ENCODE measurements at places on chromosomes 16 and 17.

GRCh38 chr16:9706217-9706836, 475.9 kb downstream of the GRIN2A start:
- no peak for DNase-seq

DNA sequence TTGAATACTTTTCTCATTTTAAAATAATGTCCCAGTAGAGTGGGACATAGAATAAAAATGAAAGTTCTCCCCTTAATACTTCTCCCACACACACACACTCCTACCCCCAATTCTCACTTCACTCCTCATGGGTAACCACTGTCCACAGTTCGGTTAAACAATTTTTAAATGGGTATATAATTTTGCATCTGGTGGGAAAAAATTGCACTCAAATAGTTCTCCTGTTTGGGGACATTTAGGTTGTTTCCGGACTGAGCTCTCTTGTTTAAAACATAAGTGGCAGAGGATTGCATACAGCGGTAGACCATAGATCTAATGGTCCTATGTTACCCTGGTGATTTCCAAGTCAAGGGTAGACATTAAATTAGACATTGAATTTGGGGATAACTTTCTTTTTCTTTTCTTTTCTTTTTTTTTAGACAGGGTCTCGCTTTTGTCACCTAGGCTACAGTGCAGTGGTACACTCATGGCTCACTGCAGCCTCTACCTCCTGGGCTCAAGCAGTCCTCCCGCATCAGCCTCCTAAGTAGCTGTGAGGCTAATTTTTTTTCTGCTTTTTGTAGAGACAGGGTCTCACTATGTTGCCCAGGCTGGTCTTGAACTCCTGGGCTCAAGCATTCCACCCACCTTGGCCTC, 138.3 kb downstream of the SOCS1 start:
- no peak for DNase-seq

DNA sequence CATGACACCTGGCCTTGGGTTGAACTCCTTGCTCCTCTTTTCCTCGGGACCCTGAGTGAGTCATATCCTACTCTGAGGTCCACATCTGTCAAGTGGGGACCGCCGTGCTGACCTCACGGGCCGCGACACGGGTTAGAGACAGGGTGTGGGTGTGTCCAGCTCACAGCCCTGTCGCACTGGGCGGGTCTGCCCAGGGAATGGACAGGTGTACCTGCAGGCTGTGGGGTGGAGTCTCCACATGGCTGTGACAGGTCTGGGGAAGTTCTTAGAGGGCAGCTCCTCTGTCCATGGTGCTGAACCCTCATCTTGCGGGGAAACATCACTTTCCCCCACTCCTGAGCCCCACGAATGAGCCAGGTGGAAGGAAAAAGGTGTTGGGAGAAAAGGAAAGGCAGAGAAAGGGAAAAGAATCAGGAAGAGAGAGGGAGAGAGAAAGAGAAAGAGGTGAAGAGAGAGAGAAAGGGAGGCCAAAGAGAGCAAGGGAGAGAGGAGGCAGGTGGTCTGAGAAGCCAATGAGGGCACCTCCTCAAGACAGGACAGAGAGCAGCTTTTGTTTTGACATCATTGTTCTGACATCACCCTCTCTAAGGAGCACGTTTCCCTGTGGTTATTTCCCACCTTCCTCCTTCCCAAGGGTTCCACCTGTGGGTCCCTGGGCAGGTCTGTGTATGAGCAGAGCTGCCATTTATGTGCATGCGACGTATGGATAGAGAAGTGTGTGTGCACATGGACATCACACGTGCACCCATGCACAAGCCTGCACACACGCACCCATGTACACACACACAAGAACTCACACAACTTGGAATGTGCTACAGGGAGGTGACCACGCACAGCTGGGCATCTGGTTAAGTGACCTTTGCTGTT, 32.6 kb upstream of the CBFA2T3 start:
- DNase-seq: peak; percentile 17

DNA sequence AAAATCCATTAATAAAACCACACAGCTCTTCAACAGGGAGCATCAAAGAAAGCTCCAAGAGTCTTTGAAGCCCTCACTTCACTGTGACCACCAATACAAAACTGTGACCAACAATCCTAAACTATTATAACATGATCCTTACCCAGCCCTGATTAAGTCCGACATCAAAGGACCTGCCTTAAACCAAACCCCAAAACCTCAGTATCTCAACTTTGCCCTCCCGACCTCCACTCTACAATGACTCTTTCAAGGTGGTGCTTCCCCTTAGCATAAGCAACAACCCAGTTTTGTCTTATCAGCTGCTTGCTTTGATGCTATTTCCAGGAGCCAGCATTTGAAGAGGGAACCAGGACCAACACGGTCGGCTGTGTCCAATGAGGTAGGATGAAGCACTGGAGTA, 8.5 kb upstream of the PRSS22 start:
- DNase-seq: no peak

DNA sequence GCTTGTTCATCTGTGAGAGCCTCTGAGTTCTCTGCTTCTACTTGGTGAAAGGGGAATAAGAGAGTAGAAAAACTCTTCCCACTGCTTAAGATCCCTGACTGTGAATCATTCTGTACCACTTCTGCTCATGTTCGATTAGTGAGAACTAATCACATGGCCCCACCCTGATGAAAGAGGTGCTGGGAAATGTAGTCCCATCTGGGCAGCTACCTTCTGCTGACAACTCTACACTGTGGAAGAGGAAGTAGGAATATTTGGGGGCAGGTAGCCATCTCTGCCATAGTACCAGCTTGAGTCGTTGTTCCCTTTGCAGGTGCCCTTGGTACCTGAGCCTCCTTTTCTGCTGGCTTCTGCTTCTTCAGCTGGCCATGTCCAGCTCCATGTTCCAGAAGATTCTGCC, 29.9 kb downstream of the NKD1 start:
- no peak for DNase-seq

- DNase-seq: no peak
These were observed 32.4 kb downstream of the NLRC5 start for GRCh38 chr16:57021757-57022156.
